Head of caudate nucleus (tissue), 42 donors: ENCODE measurements at places on chromosomes 3 and 15.

- peak; percentile 89 for DNase-seq
Measured at GRCh38 chr3:51498876-51499738, 708 bp downstream of the DCAF1 start.

DNA sequence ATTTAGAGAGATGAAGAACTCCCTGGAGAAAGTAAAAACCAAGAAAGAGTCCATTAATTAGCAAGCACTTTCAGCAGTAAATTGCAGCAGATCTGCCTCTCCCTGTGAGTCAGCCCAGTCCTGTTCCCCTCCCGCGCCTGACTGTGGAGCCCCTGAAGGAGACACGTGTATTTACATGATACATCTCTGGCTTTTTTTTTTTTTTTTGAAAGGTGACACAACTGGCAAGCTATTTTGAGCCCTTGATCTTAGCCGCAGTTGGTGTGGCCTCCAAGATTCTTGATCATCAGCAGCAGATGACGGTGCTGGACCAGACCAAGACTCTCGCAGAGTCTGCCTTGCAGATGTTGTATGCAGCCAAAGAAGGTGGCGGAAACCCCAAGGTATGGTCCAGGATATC lies 271.8 kb upstream of the TPM1 start:
- peak; percentile 57 for DNase-seq

GRCh38 chr3:114642951-114643741 lies 349.3 kb downstream of the TIGIT start:
- DNase-seq, result no peak

GRCh38 chr3:126753191-126754160 lies 49.4 kb downstream of the CHCHD6 start:
- no peak for DNase-seq

DNA sequence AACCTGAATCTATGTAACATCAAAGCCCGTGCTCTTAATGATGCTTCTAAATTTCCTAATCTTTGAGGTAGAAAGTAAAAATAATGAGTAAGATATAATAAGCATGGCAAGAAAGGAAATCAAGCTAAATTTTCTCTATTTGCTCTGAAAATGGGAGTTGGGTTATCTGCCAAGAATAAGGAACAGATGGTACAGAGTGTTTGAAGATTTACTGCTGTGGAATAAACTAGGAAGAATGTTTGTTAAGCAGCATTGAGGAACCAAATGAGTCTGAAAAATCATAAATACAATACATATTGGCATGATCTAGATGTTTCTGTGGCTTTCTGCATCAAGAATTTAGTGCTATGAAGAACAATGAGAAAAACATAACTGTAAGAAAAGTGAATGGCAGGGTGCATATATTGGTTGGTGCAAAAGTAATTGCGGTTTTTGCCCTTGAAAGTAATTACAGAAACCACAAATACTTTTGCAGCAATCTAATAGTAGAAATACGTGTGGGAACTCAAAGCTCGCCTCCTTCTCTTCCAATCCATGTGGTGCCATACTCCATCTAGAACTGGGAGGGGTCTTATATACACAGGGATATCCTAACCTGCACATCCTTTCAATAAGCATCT lies 87.6 kb downstream of the SUCNR1 start:
- DNase-seq, result no peak

- no peak for DNase-seq
Measured at GRCh38 chr3:152970851-152971250, 135.9 kb downstream of the P2RY1 start.

DNA sequence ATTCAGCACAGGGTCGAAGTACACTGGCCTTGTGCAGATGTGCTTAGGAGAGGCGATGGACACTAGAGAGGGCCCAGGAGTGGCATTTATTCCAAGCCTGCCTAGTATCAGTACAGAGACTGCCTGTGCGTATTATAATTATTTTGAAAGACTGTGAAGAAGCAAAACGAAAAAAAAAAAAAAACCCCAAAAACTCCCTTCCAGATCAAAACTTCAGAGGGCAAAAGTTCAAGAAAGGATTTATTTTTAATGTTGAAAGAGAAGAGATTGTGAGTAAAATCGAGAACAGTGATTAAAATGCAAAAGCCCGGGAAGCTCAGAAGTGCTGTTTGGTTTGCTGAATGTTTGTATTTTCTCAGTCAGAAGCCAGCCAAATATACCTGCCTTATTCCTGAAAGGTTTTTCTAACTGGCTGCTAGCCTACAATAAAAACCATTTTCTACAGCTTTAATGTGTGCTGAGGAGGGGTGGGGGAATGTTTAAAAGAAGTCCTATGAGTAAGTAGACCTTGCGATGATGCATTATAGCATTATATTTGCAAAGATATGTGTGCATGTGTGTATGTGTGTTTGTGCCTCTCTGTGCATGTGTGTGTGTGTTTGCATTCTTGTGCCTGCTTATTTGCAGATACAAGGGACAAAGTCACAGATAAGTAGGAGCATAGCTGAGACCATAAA lies 19.3 kb upstream of the LZTFL1 start:
- no peak for DNase-seq

DNA sequence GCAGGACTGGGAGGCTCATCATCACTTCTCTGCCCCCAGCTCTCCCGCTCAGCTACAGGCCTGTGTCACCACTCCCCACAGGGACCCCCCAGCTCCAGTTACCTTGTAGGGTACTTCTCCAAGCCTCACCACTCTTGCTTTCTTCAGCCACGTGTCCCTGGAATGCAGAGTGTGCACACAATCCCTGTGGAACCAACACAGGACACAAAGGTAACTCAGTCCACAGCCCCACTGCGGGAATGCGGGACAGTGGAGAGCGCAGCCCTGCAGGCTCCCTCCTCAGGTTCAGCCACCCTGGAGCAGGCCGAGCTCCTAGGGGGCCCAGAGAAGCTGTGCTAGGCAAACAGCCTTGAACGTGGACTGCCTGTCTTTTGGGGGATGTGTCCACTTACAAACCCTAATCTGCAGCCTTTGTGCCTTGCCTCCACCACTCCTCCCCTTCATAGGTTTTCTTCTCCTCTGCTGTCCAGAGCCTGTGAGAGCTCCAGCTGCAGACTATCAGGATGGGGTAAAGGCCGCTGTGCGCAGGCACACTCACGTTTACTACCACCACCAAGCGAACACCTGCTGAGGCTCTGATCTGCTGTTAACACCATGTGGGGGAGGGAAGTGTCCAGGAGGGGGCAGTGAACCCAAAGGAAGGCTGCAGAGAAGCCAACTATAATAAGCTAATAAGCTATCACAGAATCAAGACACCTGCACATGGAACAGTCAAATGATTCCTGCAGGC lies 26.0 kb downstream of the XPC start:
- no peak for DNase-seq

DNA sequence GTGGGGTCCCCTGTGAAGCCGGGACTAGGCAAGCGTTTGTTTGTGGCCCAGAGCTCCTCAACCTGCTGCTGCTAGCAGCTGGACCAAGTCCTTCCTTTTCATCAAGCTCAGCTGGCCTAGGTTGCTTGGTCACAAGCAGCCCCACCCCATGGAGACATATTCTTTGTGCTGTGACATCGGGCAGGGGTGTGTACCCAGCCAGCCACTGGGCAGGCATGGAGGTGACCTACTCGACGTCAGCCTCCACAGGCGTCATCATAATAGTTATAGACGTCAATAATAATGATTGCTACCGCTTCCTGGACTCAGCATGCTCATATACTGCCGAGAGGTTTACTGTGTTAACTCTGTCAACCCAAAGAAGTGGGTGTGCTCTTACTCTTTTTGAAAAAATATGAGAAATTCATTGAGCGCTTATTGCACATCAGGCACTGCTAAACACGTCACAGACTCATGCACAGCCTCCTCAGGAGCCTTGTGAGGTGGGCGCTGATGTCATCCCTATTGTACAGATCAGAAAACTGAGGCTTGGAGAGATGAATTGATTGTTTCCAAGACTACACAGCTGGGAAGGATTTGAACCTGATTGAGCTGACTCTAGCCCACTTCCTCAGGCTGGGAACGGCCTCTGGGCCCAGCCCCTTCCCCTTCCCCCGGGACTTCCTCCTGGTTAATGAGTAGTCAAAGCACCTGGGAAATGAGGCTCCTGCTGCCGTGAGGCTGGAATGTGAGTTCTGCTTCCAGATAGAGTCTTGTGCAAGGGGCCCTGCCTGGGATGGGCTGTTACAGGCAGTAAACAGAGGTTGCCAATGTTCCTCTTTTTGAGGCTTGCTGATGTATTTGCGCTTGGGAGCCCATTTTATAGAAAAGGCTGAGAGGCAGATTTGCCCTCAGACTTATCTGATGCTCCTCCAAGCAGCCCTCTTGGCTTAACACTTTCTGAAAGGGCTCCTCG lies 16.2 kb downstream of the SLC6A6 start:
- no peak for DNase-seq

GRCh38 chr15:66369773-66370651 lies 13.5 kb upstream of the TIPIN start:
- DNase-seq, result no peak

GRCh38 chr3:127438371-127438770 lies 150.5 kb upstream of the PRR20G start:
- DNase-seq, result no peak

- DNase-seq, result no peak
Measured at GRCh38 chr3:147298511-147298982, 107.8 kb downstream of the ZIC4 start.

DNA sequence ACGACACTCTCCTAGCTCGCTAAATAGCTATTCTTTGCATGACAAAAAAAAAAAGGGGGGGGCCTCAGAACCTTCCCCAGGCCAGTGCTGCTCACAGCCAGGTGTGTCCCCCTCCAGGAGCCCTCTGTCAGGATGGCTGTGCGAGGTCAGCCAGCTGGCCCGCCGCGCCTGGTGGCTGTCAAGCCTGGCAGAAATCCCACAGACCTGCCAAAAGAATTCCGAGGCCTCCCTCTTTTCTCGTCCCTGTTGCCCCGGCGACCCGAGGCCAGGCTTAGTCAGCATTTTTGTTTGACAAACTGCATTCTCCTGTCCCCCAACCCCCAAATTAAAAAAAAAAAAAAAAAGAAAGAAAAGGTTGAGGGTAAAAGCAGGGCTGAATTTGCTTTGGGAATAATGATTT lies 61.9 kb downstream of the TM4SF4 start:
- peak; percentile 26 for DNase-seq

DNA sequence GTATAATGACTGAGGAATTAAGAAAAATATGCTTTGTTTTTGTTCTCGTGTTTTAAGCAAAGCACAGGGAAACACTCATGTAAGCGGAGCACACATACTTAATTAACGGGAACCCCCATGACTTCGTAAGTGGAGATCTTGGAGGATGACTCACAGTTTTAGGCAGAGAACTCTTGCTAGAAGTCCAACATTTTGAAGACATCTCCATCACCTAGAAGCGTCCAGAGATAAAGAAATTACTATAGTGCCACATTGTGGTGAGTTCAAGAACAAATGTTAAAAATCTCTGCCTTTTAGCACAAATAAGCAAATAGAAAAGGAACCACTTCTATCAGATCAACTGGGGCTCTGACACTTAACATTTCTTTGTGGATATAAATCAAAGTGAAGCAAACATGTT lies 194.1 kb upstream of the ARHGEF26 start:
- DNase-seq, result no peak

GRCh38 chr15:101390060-101390459 lies 95.0 kb upstream of the SNRPA1 start:
- no peak for DNase-seq

- no peak for DNase-seq
Measured at GRCh38 chr3:31390466-31390865, 142.3 kb upstream of the STT3B start.

DNA sequence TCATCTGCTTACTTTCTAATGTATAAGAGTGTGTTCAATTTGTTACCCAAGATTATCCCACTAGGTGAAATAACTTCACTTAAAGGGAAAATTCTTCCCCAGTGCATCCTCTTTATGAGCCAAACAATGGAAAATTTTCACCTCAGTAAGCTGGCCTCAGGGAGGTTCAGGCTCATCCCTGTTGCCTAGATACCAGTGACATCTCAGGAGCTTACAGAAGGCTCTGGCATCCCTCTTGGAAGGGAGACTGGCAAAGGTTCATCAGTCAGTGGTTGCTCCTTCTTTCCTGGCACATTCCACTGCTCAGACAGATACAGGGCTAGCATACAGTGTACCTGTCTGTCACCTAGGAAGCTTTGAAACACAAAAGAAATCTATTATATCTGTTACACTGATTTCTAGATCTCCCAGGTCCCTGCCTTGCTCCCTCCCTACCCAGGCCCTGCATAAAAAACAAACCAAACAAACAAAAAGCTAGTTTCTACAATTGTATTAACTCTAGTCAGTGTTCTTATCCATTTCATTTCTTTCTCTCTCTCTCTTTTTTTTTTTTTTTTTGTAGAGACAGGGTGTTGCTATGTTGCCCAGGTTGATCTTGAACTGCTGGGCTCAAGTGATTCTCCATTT lies 1.7 kb downstream of the IP6K2 start:
- DNase-seq, result no peak

DNA sequence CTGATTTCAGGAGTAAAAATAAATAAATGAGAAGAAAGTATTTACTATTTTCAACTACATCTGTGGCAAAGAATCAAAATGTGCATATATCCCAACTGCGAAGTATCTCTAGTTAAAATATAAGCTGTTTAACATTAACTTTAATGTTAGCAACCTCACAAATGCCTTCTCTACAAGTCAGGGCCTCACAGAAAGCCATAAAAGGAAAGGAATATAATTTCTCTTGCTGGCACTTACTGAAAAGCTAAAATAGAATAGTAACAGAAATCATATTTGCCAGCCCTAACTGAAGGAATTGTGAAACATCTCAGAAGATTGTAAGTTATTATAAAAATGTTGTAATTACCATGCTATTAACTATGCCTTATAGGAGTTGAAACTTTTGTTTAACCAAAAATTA lies 65.1 kb upstream of the MBNL1 start:
- no peak for DNase-seq

DNA sequence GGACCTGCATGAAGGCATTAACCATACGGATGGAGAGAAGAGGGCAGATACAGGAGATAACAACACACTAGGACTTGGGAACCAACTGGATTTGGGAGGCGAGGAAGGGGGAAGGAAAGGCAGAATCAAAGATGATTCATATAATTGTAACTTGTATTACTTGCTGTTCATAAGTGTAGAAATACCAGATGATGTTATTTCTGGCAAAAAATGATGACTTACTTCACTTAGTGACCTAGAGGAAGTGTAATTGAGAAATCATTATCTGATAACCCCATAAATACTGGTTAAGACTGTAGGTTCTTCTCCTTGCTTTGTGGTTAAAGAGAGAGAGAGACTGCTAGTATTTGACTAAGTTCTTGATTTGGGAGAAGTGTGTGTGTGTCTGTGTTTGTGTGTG lies 50.5 kb upstream of the GK5 start:
- no peak for DNase-seq

GRCh38 chr3:11898611-11899325 lies 52.1 kb upstream of the TAMM41 start:
- DNase-seq, result no peak

- no peak for DNase-seq
Measured at GRCh38 chr3:144480416-144480919, 508.8 kb downstream of the DIPK2A start.

DNA sequence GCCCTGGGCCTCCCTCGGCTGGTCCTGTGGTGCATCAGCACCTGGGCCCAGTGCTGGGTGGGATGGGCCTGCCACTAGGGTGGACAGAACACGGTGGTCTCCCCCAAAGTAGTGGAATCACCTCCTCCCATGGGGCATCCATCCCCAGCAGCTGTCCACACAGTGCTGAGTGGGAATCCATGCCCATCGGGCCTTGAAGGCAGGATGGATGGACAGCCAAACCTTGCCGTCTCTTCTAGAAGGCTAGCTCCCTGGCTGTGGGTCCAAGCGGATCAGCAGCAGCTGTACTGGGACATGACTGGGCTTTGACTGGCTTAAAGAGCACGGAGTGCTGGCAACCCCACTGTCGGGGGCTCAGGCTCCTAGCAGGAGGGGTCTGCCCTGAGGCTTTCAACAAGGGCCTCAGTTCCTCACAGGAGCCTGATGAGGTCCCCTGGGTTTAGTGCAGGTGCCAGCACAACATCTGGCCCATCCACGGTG lies 123.9 kb downstream of the DNAJB8 start:
- no peak for DNase-seq

- peak; percentile 40 for DNase-seq
Measured at GRCh38 chr3:56251343-56251945, 216.8 kb downstream of the ERC2 start.
